ENCODE measurements at places on chromosomes 4 and X.
A peak's percentile ranks its signal among the peaks of the same experiment; 100 is the strongest.

- peak; percentile 30 for DNase-seq
These were observed 62.7 kb downstream of the KDM6A start for GRCh38 chrX:44935640-44936039.

DNA sequence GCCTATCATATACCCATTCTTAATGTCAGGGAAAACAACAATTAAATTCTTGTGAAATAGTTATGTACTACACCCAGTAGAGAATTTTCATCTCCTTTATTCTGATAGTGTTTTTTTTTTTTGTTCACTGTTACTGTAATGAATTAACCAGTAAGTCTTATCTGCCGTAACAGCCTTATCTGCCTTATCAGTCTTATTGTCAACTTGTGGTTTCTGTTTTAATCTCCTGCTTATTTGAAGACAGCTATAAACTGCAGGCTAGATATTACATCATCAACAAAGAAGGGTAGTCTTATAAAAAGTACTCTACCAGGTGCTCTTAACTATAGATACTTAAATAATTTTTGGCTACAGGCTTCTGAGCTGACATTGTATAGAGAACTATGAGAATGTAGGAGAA, 79.5 kb downstream of the MAGEB5 start:
- DNase-seq, result no peak

GRCh38 chr4:15982842-15983524, 20.0 kb upstream of the FGFBP2 start:
- no peak for DNase-seq

DNA sequence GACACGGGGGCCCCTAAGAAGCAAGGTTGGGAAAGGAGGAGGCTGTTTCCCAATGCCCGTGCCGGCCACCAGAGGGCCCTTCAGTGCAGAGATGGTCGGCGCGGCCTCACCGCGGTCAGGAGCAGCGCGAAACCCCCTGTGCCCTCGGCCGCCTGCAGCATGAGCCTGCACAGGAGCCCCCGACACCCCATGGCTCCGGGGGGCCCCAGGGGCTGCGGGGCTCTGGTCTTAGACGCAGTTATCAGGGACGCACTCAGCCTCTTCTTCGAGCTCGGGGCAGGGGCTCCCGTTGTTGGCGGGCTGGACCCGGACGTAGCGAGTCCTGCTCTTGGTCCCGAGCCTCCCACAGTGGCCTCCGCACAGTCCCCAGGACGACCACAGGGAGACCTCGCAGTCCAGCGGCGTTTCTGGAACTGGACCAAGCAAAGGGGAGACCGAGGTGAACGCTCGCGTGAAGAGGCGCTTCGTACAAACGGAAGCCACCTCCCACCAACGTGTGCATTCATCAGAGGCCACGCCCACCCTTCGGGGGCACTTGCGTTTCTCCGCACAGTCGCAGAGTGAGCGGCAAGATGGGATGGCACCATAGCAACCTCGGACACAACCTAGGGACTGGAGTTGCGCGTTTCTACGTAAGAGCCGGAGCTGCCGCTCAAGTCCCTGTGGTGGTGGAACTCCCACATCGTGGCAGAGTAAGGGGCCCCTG, 5.0 kb downstream of the SPON2 start:
- peak; percentile 66 for DNase-seq

GRCh38 chr4:30719454-30720020, 632 bp upstream of the PCDH7 start:
- DNase-seq, result peak; percentile 50

DNA sequence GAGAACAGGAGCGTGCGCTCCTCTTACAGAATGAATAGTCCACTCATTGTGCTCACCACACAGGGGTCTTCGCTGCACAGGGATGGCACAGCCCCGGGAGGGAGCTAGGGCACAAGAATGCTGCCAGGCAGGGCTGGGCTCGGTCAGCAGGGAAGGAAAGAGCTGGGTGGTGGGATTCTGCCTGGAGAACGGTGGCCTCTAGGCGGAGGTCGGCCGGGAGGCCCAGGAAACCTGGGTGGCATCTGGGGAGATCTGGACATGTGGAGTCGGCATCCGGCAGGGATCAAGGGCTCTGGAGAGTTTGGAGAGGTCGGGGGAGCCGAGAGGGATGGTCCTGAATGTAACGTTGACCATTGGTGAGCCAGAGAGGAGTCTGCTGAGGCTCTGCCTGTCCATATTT, 46.5 kb upstream of the PSAPL1 start:
- DNase-seq, result no peak

DNA sequence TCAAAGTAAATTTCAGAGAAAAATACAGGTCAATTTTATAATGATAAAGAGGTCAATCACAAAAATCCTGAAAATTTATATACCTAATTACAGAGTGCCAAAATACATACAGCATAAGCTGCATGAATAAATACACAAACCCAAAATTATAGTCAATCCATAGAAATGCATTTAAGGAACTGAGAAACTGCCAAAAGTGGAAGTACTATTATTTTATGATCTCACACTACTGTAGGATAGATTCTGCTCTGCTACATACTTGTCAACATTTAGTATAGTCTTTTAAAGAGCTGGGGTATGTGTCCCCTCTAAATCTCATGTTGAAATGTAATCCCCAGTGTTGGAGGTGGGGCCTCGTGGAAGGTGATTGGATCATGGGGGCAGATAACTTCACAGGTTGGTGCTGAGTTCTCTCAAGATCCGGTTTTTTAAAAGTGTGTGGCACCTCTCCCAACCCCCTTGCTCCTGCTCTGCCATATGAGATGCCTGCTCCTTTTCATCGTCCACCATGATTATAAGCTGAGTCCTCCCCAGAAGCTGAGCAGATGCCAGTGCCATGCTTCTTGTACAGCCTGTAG, 31.8 kb downstream of the CHIC2 start:
- no peak for DNase-seq

GRCh38 chr4:26178854-26179253, 142.0 kb upstream of the RBPJ start:
- no peak for DNase-seq

DNA sequence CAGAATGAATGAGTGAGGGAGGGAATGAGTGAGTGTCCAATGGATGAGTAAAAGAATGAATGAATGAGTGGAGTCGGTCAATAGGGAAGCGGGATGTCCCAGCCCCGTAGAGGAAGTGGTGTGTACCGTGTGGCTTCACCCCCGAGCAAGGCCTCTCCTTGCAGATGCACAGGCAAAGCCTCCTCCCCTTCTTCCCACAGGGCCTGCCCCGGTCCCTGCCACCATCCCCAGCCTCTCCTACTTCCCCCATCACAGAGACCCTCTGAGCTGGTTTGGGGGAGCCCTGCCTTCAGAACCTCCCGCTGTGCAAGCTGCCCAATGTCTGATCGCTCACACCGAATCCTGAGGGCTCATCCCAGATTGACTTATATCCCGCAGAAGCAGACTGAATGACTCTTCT, 13.6 kb downstream of the HTRA3 start:
- DNase-seq, result no peak

GRCh38 chrX:110321081-110321480, 3.2 kb upstream of the AMMECR1 start:
- DNase-seq, result no peak

DNA sequence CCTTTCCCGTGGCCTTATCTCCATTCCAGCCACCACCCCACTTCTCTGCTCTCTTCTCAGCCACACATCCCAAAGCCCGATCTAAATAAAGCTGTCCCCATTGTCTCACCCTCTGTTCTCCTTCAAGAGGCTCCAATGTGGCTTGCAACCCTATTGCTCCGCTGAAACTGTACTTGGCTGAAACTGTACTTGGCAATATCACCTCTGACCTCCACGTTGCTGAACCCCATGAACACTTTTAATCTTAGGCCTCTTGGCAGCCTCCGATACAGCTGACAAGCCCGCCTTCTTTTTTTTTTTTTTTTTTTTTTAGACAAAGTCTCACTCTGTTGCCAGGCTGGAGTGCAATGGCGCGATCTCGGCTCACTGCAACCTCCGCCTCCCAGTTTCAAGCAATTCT, 12.1 kb downstream of the DCTD start:
- no peak for DNase-seq

DNA sequence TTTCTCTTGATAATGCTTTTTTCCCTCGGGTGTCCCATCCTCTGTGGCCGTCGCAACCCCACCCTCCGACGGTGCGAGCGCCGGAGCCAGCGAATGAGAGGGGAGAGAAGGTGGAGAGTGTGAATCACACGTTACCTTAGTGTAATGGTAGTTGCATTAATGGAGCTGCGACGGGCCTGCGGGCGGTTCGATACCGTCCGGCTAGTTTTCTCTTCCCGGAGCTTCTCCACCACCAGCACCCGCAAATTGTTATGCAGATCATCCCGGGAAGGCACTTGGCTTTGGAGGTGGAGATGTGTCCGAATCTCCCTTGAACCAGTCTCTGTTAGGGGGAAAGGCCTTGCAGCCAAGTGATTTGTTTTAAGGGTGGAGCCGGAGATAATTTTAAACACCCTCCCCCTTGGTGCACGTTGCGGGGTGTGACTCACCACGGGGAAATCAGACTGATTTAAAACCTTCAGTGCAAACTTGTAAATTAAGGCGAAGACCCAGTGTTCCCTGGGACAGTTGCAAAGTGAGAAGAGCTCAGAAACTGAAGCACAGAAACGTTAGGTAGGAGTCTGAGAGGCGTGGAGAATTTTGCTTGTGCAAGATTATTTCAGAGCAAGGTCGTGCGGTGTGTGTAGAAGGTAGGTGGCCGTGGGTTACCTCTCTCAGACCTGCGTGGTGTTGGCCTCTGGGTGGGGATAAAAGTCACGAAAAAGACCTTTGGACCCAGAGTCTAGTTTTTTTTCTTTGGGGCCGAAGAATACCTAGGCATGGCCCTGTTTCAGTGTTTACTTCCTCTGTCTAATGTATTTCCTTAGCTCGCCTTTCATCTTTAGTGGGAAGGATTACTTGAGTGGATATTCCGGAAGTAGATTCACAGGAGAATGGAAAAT, 1.3 kb downstream of the AFF1 start:
- peak; percentile 77 for DNase-seq

DNA sequence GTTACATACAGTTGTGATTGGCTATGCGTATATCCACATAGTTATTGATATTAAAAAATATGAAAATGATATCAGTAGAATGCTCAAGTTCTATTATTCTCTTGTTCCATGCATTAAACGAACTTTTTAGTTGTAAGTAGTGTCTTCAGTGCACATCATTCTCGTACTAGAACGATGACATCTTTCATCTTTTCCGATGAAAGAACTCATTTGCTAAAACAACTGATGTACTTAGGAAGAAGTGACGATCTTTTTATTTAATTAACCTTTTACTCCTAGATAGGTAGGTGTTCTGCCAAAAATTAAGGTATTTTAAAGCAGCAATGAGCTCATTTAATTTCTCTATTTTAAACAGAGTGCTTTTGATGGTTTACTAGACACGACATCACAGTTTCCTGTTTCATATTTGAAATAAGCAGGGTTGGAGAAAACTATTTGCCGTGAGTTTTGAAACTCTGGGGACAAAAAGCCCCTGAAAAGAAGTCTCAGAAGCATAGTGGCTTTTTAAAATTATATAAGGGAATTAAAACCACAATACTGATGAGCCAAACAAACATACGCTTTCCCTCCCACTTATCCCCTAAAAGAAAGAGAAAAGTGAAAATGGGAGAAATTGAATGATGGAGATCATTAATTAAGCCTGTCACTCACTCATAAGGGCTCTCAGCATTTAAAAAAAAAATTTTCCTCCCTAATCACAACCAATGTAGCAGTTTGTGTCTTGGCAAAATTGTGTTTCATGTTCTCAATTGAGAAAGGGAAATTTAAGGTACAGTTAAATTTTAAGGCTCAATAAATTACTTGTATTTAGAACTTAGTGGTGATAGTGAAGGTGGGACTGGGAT, 25.6 kb downstream of the SPRY1 start:
- no peak for DNase-seq
